ENCODE measurements at places on chromosomes 2 and 18.

DNA sequence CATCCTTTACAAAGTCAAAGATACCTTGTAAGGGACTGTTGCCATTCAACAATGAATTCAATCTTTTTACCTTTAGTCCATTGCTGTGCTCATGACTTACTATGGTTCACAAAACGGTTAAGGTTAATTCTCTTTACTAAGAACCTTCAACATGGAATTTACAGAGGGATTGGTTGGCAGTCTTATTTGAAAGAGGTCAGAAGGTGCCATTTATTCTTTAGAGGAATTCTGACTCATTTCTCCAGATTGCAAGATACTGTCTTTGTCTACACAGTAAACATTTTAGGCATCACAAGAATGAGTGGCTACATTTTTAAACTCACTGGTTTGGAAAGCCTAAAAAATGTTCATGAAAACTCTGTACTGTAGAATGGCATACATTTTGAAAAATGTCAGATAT, 17.4 kb downstream of the KCNH7 start:
- no peak for DNase-seq

GRCh38 chr2:40279001-40279400, 172.9 kb downstream of the SLC8A1 start:
- DNase-seq = no peak

GRCh38 chr2:113009622-113010021, 4.4 kb downstream of the IL36A start:
- DNase-seq = no peak

GRCh38 chr2:175853616-175853890, 148.5 kb downstream of the LNPK start:
- DNase-seq = no peak

- no peak for DNase-seq
Measured at GRCh38 chr2:113370030-113370429, 67.5 kb upstream of the ZNG1B start.

- no peak for DNase-seq
Measured at GRCh38 chr2:98029718-98030222, 34.0 kb upstream of the TMEM131 start.

- no peak for DNase-seq
Measured at GRCh38 chr2:129078548-129078947, 759.9 kb upstream of the HS6ST1 start.

- no peak for DNase-seq
Measured at GRCh38 chr18:73897517-73897916, 250.1 kb downstream of the FBXO15 start.

DNA sequence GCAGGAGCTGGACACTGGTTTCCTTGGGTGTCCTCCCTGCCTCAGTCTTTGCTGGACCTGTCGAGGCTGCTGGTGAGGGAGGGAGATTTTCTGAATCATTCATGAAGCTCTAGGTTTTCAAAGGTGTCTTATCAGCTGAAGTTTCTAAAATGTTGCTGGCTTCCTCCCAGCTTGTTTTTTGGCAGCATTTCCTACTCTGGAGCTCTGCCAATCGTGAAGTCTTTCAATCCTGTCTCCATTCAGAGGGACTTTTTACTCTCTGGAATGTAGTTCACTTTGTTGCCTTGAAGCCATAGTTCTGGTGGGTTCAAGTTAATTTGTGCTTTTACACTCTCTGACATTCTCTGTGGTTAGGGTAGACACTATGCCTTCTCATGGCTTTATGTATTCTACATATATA, 23.9 kb downstream of the SNTG2 start:
- DNase-seq = no peak

DNA sequence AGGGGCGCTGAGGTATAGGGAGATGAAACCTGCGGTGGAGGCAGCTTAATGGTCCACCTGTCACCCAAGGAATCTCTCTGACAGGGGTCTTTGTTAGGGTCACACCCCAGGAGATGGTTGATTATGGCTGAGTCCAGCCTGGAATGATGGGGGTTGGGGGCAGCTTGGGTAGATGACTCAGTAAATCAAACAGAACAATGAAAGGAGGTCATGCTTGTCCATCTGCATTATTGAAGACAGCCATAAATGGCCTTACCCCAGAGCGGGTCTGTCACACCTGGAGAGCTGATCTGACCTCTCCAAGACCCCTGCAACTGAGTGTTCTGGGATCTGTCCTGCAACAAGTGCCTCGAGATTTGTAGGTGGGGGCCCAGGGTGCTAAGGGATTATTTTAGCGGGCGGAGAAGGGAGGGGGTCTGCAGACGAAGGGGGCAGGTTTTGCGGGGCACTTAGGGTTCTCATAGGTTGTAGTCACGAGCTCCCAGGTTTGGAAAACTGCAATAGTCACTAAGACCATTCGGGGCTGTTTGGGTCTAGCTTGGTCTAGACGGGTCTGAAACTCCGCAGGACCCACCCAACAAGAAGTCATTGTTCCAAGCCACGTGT, 771 bp upstream of the IGFBP2 start:
- no peak for DNase-seq

GRCh38 chr18:58113337-58113736, 69.3 kb downstream of the NEDD4L start:
- DNase-seq = no peak

DNA sequence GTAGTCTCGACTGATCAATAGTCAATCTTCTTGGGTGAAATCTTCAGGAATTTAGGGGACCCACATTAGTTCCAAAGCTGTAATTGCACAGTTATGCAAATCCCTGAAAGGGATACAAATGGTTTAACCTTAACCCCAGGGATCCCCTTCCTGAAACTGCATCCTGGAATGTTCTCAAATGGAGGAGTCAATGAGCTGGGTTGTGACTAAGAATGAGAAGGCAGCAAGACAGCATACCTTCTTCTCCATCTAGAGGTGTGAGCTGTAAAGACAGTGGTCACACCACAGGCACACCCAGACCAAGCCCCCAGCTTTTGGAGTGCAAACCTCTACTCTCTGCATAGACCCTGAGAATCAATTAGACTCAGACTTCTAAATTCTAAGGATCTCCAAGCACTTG, 164.7 kb upstream of the MEIS1 start:
- no peak for DNase-seq

GRCh38 chr2:165432234-165432966, 37.1 kb upstream of the CSRNP3 start:
- no peak for DNase-seq

DNA sequence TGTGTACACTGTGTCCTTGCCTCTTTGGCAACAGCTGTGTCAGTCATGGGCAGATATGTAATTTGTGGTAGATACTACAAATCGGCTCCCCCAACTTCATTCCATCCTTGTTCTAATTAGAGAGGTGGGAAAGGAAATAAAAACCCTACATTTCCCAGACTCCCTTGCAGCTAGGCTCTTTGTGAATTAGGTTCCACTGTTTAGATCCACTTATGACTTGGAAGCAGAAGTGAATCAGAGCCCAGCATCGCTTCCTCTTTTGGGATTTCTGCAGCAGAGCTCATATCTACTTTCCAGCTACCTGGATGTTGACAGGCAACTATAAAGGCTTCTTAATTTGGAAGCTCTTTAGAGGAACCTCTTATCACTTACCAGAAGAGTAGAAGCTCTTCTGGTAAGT, 34.1 kb upstream of the NARS1 start:
- DNase-seq = no peak

- no peak for DNase-seq
Measured at GRCh38 chr2:143162123-143162837, 33.1 kb downstream of the ARHGAP15 start.

GRCh38 chr18:37445836-37446235, 119.8 kb downstream of the CELF4 start:
- DNase-seq = no peak

- DNase-seq = no peak
Measured at GRCh38 chr2:97654309-97654708, 8.4 kb downstream of the COX5B start.

DNA sequence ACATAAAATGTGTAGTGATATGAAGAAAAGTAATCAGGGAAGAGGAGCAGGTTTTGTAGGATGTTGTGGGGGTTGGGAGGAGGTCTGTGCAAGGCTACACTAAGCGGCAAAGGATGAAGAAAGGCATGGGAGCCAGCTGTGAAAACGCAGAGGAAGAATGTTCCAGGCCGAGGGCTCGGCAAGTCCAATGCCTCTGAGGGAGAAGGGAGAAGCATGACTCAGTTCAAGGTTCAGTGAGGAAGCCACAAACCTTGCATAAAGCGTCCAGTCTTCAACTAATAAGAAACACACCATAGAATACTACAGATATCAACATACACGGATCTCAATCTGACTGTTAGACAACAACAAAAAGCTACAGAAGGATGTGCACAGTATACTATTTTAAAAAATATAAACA, 16.2 kb downstream of the EPB41L3 start:
- DNase-seq = no peak

- DNase-seq = no peak
Measured at GRCh38 chr2:25853038-25853638, 25.1 kb downstream of the ASXL2 start.

DNA sequence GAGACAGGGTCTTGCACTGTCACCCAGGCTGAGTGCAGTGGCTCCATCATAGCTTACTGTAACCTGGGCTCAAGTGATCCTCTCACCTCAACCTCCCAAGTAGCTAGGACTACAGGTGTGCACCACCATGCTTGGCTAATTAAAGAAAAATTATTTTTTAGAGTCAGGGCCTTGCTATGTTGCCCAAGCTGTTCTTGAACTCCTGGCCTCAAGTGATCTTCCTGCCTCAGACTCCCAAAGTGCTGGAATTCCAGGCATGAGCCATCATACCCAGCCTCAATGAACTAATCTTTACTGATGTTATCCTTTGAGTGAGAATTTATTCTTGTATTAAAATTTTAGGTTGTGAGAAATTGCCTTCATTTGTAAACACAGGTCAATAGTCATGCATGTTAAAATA, 27.0 kb upstream of the CD28 start:
- no peak for DNase-seq

DNA sequence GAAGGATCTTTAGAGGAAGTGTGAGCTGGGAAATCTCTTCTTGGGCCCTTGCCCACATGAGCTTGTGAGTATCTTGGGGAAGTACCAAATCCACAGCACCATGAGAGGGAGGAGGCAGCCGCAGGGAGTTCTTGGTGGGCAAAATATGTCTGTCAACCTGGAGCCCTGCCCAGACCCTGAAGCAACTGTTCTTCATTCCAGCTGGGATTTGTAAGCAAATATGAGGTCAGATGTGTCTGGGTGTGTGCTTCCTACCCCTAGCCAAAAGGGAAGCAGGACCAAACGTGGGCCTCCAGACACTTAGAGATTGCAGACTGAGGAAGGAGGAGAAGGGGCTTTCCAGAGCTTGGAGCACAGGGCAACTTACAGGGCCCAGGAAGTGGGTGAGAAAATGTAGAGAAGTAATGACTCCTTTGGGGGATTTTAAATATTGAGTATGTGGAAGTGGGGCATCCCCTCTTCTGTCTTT, 41.9 kb downstream of the TMEM247 start:
- no peak for DNase-seq
